ENCODE measurements at places on chromosomes 1 and 21.

DNA sequence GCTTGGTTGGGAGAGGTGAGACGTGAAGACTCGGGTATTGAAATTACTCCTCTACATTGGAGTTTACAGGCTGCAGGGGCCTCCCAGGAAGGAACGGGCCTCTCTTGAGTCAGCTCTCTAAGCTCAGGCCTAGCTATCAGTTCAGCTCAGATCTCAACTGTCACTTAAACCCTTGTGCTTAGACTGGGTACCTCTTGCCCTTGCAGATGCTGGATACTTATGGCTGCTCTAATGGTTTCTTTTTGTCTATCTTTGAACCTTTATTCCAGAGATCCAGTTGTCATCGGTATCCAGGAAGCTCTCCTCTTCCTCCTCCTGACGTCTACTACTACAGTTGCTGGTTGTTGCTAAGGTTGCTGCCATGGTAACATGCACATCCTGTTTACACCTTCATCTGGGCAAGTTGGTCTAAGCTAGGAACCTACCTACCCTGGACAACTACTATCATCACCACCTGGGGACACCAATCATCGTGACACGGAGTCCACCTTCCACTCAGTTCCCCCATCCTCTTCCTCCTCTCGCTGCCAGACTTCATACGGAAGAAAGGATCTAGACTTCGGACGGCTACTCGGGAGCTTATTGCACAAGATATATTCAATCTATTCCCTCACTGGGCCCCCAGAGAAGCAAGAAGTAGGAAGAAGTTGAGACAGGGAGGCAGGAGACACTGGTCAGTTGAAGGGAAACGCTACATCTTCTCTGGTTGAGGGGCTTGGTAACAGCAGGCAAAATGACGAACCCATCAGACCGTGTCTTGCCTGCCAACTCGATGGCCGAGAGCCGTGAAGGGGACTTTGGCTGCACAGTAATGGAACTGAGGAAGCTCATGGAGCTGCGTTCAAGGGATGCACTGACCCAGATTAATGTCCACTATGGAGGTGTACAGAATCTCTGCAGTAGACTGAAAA is 56.1 kb downstream of the ATP2B4 start:
- no peak for DNase-seq

GRCh38 chr1:178010674-178011464 is 41.0 kb upstream of the SEC16B start:
- no peak for DNase-seq

DNA sequence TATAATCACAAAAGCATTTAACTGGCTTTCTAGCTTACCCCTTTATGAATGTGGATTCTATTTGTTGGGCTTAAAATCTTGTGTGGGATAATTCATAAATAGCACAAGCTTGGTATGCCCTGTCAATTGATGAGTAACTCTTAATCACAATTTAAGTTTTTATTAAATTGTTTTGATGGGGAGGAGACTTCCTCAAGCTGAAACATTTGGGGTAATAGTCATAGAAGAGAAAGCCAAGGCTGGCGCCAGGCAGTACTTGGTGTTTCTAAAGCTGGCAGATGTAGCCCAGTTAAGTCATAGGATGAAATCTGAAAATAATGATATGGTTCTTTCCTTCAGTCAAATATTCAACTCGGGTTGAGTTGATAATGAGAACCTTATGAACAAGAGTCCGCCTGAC is 167.2 kb downstream of the FMN2 start:
- DNase-seq = no peak

DNA sequence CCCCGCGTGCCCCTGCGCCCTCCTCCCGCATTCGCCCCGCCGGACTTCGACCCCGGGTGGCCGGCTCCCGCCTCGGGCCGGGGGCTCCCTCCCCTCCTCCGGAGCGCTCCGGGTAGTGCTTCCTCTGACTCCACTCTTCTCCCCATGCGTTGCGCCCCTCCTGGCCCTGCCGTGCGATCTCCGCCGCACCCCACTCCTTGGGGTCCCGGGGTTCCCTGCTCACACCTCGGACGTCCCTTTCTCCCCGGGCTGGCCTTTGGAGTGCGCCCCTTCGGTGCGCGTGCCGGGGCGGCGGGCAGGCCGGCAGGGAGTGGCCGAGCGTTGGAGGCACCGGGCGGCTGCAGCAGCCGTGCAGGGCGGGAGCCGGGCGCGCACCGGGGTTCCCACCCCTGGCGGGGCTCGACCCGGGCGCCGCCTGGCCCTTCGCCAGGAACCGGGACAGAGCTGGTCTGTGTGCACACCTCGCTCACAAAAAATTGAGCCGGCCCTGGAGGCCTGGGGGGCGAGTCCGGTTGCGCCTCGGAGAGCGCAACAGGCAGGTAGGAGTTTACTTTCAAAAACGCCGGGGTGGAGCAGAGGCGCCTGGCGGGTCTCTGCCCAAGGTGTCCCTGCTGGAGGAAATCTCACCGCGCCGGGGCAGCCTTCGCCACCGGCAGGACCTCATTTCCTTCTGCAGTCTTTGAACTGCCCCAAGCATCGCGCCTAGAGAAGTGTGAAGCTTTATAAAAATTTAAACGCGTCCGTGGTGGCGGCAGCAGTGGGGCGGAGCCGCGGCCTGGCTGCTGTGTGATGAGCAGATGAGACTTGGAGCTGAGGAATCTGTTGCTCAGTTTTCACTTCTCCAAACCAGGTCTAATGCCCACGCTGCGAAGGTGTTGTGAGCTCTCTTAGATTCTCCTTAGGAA is 650 bp downstream of the VANGL1 start:
- no peak for DNase-seq

DNA sequence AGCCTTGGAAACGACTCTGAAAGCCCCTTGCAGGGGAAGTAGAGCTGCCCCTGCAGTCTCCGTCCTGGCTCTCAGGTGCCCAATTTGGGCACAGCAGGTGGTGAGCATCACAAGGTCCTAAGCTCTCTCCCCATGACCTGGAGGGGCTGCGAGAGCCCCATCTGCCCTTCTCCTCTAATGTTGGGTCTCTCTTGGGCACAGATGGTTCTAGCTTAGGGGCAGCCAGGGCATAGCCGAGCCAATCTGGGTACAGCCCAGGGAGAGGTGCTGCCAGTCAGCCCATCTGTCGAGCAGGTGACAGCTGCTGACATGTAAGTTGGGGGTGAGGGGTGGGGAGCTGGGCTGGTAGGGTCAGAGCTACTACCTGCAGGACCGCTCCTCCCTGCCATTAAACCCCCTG is 50.7 kb downstream of the SYT2 start:
- DNase-seq = no peak

DNA sequence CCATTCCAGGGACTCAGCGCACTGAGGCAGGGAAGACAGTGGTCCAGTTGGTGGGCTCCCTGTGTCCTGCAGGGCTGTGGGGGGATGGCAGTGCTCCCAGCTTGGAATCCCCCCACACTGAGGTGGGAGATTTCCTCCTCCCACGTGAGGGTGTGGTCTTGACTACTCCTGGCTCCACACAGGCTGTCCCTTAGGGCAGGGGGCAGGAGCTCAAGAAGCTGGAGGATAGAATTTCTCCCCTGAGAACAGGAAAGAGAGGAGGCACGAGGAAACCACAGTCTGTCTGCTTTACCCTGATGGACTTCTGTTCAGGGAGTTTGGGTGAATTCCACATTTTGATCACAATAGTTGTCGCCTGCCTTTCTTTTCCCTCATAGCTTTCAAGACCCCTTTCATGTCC is 62.1 kb downstream of the CACNA1E start:
- no peak for DNase-seq

DNA sequence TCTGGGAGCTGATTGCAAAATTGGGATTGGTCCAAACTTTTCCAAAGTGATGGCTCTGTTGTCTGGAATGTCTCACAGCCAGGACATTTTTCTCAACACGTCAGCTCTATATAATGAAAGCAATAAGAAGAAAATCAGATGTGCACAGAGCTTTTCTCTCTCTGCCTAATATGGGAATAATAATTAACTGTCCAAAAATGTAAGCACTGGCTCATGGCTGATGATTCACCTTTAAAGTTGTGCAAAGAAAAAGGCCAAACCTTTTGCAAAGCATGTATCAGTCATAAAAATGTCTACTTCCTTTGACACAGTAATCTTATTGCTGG is 30.4 kb downstream of the ZNF281 start:
- no peak for DNase-seq
